ENCODE measurements at places on chromosomes 7 and 10.

DNA sequence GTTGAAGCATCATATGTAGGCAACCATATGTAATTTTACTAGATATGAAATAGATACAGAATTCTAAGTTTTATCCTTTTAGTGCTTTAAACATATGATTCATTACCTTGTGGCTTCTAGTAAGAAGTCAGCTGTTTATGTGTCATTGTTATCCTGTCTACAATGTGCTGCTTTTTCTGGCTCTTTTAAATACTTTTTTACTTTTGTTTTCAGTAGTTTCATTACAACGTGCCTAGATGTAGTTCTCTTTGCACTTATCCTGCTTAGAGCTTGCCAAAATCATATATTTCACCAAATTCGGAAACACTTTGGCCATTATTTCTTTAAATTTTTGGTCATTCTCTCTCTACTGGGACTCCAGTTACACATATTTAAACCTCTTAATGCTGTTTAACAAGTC is 26.4 kb downstream of the YAE1 start:
- DNase-seq = no peak

DNA sequence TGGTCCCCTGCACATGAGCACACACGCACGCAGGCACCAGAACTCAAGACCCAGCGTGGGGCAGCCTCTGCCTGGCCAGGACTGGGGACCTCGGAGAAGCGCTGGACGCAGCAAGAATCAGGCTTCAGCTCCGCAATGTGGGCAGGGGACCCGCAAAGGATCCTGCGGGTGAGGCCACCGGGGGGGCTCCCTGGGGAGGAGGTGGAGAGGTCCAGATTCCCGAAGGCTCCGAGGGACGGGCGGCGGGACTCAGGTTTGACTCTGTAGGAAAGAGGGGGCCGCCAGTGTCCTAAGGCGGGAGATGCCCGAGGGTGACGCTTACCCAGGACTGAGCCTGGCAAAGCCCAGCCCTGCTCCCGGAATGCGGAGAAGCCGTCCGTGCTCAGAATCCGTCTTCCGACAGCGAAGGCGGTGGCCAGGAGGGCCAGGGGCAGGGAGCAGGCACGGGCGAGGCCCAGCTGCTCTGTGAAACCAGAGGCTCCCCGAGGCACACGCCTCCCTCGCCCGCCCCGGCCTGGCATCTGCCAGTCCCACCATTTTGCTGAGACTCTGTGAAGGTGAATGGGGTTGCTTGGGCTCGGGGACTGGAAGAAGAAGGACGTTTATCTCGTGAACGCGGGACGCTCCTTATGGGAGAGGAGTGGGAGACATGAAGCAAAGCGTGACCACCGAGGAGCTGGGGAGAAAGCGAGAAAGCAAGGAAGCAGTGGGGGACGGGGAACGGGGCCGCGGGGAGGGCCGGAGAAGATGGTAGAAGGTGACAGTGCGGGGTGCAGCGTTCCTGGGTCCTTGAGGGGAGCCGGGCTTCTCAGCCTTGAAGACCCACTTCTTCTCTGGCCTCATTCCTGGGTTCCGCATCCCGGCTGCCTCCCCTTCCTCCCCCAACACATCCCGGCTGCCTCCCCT is 489.2 kb downstream of the PTPRN2 start:
- peak; percentile 3 for DNase-seq

GRCh38 chr10:26217396-26218086 is 967 bp downstream of the GAD2 start:
- DNase-seq = no peak

GRCh38 chr10:92207061-92207460 is 83.8 kb downstream of the CPEB3 start:
- DNase-seq = no peak

GRCh38 chr10:78260141-78260540 is 226.5 kb downstream of the RPS24 start:
- DNase-seq = no peak

DNA sequence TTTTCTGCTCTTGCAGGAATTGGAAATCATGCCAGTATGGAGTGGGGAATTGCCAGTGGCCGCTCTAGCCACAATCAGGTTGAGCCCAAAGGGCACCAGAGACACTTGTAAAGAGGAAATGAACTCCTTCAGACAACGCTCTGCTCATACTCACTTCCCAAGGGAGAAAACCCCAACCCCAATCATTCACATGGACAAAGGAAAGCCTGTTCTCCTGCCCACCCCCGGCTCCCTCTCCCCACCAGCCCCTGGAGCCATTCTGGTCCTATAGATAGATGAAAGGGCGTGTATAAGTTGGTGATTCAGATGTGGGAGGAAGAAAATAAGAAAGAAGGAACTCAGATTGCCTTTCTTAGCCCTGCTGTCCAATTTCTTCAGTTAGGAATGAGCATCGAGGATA is 57.4 kb downstream of the GFRA1 start:
- DNase-seq = no peak

GRCh38 chr7:124723012-124723411 is 42.6 kb downstream of the GPR37 start:
- no peak for DNase-seq

GRCh38 chr7:158396301-158396905 is 191.2 kb downstream of the PTPRN2 start:
- no peak for DNase-seq

DNA sequence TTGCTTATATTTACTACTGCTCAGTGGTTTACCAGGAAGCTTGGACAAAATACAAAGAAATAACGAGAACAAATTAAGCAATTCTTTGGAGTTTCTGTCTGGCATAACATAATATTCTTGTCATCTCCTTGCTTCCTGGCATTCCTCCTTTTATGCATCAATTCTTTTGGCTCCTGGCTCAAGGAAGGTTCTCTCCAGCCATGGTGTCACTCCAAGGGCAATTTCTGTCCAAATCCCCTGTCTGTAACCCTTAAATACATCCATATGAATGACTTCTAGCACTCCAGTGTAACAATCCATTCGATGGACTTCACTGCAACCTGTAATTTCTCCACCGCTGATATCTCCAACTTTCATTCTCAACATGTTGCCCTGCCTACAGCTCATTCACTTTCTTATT is 617.7 kb upstream of the ANKRD30A start:
- no peak for DNase-seq

DNA sequence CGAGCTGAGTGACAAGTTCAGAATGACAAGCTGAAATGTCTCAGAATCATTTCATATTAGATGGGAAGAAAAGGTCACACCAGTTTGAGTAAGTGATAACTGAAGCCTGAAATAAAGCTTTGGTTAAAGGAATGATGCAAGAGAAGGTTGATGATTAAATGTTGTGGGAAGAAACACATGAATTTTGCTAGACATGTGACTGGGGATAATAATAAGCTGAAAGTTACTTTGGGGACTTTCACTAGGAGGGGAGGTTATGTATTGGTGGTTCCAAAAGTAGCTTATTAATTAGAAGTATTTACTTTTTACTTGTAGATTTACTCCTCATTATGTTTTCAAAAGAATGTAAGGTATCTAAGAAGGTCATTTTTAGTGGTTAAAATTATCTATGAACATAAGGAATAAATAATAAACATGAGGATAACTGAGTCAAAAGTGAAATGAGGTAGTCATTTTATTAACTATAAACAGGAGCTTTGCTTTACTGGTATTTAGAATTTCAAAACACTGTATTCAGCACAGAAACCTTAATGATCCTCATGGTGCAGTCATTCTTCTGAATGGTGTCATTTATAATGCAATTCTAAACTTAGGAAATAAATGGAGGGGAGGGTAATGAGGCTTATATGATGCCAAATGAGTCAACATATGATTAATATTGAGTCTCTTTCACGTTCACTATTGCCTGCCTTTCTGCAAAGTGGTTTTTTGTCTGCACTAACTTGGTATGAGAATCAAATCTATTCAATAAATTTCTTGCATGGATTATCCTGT is 63.7 kb downstream of the PRKG1 start:
- no peak for DNase-seq

DNA sequence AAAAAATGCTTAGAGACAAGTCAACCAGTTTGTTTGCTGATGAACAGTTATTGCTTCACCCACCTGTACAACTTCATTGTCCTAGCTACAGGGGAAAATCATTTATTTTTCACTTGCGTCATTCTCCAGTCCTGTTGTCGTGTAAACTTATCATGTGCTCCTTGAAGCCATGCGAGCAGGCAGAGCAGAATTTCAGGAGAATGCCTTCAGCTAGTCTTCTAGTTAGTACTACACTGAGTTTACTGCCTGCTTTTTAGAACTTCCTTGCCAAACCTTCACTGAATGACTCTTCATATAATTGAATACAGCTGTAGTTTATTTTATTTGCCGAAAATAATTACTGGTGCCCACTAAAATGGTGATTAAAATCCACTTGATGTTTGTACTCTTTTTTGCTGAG is 15.6 kb downstream of the RPA3 start:
- no peak for DNase-seq

- no peak for DNase-seq
Observed at GRCh38 chr7:1024331-1024841, 20.0 kb upstream of the GPR146 start.

DNA sequence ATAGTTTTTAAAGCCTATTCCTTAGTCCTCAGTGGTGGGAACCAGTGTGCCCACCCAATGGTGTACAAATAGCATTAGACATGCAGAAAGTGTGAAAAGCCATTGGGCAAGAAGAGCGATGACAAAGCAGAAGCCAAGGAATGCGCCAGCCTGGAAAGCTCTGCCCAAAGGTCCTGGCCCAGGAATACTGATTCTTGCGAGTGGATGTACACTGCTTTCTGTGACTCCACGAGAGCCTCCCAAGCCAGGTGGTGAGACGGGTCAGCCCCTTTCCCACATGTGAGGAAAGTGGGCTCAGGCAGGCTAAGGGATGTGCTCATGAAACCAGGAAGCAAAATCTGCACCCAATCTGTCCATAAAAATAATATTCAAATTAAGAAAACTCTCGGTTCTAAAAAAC is 106.6 kb downstream of the ADCY1 start:
- DNase-seq = no peak

- no peak for DNase-seq
Observed at GRCh38 chr7:4943297-4943696, 15.7 kb downstream of the MMD2 start.

DNA sequence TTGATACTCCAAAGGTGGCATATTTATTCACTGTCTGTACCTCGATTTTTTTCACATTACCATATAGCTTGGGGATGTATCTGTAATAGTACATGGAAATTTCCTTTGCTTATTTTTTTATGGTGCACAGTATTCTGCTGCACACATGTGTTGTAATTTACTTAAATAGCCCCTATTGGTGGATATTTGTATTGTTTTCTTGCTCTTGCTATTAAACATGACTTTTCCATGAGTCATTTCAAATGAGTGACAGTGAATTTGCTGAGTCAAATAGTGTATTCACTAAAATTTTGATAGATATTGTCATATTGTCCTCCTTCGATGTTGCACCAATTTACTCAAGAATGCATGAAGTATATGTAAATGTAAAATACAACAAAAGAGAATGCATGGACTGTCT is 122.7 kb upstream of the STEAP4 start:
- no peak for DNase-seq

- no peak for DNase-seq
Observed at GRCh38 chr10:58795560-58795959, 282.9 kb downstream of the BICC1 start.

DNA sequence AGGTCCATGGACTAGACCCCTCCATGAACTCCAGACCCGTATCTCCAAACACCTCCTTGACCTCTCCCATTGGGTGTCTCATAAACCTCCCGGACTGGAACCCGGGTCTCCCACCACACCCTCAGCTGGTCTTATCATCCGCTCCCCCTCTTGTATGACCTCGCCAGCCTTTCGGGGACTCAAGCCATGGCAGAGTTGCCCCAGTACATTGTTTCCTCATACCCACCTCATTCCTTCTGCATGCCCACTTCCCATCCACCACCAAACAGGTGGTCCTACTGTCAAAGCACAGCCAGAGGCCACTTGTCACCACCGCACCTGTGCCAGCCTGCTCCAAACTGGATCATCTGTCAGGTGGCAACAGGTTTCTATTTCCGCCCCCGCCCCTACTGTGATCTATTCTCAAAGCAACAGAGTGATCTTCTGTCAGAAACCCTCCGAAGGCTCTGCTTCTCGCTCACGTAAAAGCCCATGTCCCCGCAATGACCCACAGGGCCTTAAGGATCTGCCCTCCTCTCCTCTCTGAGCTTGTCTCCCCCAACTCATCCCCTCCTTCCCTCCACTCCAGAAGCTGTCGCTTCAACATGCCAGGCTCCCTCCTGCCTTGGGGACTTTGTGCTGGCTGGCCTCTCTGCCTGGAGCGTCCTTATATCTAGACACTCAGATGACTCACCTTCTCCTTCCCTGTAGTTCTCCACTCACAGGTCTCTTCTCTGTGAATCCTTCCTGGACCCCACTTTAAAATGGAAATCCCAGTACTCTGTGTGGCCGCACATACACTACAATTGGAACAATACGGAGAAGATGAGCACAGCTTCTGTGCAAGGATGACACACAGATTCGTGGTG is 22.8 kb upstream of the PRKAG2 start:
- DNase-seq = no peak

- DNase-seq = peak; percentile 42
Observed at GRCh38 chr7:129110258-129110981, 34.1 kb upstream of the TSPAN33 start.

DNA sequence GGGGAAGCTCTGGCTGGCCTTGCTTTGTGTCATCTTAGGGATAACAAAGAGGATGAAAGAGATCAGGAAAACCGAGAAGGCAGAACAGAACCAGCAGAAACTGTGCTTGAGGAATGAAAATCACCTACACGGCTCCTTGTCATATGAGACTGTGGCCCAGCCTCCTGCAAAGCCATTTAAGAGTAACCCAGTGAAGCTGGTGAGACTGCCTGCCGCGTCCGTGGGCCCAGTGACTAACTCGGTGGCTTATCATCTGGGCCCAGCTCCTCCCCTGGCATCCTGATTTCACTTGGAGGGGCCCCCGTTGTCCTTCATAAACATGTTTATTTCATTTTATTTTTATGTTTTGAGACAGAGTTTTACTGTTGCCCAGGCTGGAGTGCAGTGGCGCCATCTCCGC is 30.7 kb downstream of the HTRA1 start:
- DNase-seq = no peak

GRCh38 chr7:142870566-142871259 is 14.8 kb downstream of the TRPV6 start:
- peak; percentile 5 for DNase-seq

GRCh38 chr7:107372298-107372697 is 97.6 kb upstream of the GPR22 start:
- no peak for DNase-seq

DNA sequence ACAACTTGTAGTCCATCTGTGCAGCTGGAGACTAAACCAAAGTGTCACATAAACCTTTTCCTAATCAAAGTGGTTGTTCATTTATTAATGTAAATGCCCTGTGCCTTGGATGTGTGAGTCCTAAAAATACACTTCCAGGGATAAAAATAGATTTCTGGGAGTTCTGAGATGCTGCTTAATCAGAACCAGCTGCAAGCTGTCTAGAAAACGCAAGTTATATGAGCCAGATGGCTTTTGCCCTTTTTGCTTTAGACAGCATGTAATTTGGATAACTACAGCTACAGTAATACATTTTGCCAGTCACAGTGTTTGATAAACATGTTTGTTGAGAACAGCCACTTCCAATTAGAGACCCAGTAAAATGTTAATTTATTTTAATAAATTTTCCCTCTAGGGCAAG is 185.1 kb upstream of the PRPS1L1 start:
- DNase-seq = no peak
